ENCODE measurements at places on chromosomes 5 and 9.

- no peak for DNase-seq
Observed at GRCh38 chr5:136185974-136186665, 6.8 kb downstream of the SMIM32 start.

GRCh38 chr9:13131416-13131815 lies 148.1 kb downstream of the MPDZ start:
- no peak for DNase-seq

GRCh38 chr5:117893211-117893610 lies 1095.1 kb downstream of the DTWD2 start:
- DNase-seq = no peak

GRCh38 chr5:88653471-88653870 lies 229.5 kb downstream of the MEF2C start:
- DNase-seq = no peak

DNA sequence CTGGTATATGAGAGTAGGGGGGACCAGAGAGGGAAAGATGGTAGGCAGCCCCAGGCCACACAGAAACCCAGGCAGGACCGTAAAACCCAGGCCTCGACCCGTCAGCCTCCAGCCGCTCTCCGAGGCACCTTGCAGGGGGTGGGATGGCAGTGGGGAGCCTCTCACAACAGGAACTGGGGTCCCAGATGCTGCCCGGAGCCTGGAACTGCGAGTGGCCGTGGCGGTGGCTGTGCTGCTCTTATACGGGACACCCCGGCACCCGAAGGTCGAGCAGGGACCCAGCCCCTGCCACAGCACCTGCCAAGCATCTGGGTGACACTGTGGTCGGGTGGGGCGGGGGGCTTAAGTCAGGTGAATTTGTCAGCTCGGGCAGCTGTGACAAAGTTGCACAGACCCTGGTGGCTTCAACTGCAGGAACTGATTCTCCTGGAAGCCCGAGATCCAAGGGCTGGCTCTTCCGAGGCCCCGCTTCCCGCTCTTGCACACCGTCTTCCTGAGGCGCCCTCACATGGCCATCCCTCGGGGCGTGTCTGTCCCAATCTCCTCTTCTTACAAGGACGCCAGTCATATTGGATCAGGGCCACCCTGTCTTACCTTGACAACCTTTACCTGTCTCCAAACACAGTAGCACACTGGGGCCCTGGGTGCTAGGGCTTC lies 47.6 kb upstream of the EGFL7 start:
- no peak for DNase-seq

Data from stimulated activated CD4-positive, alpha-beta T cell treated with anti-CD3 and anti-CD28 coated beads, Interleukin-2, amount 100 ng/mL, for 48 hours (primary cell).